ENCODE measurements at places on chromosomes 4 and X.

DNA sequence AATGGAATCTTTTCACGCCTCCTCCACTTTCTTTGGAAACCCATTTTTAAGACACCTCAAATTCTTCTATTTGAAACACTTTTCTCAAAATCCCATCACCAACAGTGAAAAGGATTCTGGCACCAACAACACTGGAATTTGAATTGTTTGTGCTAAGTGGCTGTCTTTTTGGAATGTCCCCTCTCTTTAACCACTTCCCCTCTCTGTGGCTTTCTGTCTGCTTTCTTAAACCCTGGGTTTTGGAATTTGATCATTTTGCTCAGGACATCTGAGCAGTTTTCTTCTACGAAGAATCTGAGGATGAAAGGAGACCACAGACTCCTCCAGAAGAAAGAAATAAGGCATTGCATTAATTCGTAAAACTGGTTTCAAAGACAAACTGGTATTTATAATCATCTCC lies 89.0 kb downstream of the MXRA5 start:
- DNase-seq: no peak

DNA sequence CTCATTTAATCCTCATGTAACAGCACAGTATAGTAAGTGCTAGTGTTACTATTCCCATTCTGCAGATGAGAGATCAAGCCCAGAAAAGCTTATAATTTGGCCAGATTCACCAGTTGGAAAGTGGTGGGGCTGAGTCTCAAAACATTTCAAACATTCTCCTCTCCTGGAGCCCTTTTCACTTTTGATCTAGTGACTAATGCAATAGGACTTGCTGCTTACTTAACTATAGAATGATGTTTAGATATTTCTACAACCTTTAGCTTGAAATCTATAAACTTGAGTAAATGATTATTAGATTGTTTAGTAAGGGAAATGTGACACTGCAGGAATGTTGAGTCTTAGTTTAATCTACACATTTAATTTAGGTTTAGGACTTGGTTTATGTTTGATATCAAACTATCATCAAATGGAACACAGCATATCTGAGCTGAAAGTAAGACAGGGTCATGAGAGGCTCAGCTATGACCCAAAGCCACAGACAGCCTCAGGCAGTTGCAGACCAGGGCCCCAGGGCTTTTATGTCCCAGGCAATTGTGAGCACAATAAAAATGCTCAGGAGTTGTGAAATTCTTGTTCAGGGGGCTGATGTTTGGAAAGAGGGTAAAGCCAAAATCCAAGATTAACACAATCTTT lies 199.5 kb upstream of the HS3ST1 start:
- no peak for DNase-seq

DNA sequence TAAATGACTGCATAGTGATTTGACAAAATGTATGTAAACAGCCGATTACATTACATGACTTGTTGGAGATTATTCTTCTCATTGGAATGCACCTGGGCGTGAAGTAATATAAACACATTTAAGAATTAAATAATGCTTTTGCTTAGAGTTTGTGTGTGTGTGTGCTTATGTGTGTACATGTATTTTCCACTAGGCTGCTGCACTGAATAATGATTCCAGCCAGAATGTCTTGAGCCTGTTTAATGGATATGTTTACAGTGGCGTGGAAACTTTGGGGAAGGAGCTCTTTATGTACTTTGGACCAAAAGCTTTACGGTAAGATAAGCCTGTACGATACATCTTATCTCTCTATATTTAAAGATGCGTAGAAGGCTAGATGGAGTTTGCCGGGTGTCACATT lies 12.6 kb downstream of the NEIL3 start:
- DNase-seq: no peak

DNA sequence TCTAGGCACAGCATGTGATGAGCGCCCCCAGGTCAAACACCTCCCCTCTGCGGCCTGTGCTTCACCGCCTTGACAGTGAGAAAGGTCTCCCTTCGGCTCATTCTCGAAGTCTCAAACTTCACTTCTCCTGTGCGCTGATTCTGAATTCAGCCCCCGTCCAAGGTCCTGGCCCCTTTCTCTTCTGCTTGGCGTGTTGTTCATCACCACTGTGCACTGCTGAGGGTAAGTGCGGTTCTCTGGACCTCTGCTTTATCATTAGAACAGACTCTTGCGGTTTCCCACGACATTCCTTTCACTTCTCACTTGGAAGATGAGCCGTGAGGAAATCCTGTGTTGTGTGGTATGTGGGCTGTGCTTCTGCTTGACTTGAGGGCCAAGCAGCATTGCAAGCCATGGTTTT lies 11.9 kb downstream of the HTT-AS start:
- DNase-seq: no peak

DNA sequence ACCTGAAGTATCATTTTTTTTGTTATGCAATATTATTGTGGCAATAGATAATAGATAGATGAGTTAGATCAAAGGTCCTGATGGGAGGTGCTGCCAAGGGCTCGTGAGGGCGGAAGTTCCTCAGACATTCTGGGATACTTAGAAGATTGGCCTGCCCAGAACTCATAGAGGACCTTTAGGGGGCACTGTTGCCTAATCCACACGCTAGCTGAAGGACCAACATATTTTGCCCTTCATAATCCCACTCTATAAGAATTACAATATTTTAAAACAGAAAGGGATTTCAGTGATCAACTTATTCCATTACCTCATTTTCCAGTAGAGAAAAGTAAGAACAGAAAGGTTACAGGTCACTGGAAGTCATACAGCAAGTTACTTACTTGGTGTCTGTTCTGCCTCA lies 22.9 kb upstream of the COX7B2 start:
- DNase-seq: no peak

DNA sequence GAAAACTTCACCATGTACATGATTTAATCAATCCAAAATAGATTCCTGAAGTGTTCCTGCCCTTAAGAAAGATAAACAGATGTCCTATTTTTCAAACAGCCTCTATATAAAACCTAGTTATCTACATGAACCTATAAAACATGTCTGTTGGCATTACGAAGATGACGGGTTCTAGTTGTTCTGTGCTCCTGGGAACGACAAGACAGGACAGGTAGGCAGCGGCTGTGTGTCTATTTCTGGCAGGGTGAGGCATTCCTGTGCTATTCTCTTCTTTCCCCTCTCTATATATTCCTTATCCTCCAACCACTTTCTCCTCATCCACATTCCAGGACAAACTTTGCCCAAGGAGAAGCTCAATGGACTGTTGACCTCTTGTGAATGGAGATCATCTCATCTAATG lies 6.1 kb downstream of the FAT1 start:
- DNase-seq: no peak

- DNase-seq: no peak
These were observed 88.6 kb upstream of the MAD2L1 start for GRCh38 chr4:120155287-120155686.

GRCh38 chrX:103498786-103499185 lies 20.5 kb downstream of the RAB40A start:
- no peak for DNase-seq

DNA sequence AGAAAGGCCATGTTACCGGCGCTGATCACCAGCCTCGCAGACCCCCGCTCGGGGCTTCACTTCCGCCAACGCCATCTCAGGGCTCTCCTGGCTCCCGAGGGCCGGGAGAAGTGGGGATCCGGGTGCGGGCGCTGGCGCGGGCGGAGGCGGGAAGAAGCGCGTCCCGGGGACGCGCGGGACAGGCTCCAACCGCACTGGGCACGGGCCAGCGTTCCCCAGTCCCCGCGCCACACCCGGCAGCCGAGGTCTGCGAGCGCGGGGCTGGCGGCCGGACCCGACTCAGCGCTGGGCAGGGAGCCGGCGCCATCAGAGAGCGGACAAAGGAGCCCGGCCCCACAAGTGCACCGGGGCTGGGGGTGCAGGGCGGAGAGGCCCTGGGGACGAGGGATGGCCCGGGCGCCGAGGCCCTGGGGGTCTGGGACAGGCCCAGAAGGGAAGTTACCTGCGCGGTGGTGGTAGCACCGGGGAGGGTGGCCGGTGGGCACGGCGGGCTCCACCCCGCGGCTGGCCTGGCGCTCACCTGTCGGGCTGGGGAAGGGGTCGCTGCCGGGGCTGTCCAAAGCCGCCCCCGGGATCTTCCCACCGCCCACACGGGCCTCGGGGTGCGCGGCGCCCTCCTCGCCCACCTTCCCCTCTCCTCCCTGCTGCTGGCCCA lies 449 bp downstream of the CTPS2 start:
- DNase-seq: no peak
